ENCODE measurements at places on chromosomes 7 and 10.

GRCh38 chr7:82594665-82595064 lies 151.1 kb upstream of the CACNA2D1 start:
- H3K27ac ChIP-seq = no peak overlapping the region
- DNase-seq = no peak
- H3K4me1 ChIP-seq = no peaks in the 10 kb centered on the region
- H3K27me3 ChIP-seq = no peaks in the 10 kb centered on the region
- no peaks in the 10 kb centered on the region for H3K36me3 ChIP-seq

DNA sequence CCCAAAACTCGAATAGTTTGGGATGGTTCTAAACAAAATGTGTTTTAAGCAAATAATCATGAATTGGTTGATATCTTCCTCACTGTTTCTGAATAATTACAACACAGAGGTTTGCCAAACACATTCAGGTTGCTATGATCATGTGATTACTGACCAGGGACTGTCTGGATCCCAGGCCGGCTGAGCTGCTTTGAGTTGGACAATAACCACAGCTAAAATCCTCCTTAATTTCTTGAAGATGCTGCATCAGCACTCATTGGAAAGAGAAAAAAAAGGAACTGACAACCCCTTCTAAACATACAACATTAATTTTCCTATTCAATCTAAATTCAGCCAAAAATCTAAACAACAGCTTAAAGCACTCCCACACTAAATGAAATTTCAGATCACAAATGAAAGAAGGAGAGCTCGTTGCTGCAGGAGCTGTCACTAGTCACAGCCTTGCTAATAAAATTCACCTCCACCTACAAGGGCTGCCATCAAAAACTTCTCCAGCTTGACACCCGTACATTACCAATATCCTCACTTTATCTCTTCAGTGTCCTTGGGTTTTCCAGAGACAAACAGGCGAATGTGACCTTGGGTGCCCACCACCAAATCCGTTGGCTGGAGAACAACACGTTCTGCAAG lies 560.2 kb downstream of the KCNMA1 start:
- DNase-seq = no peak
- H3K36me3 ChIP-seq = no peaks in the 10 kb centered on the region
- H3K27ac ChIP-seq = no peak overlapping the region
- H3K4me1 ChIP-seq = no peaks in the 10 kb centered on the region
- no peaks in the 10 kb centered on the region for H3K27me3 ChIP-seq

GRCh38 chr10:72810976-72811375 lies 82.6 kb upstream of the OIT3 start:
- no peaks in the 10 kb centered on the region for H3K4me1 ChIP-seq
- DNase-seq = no peak
- H3K4me3 ChIP-seq = no peak overlapping the region
- no peak overlapping the region for H3K27ac ChIP-seq
- H3K36me3 ChIP-seq = no peaks in the 10 kb centered on the region
- no peaks in the 10 kb centered on the region for H3K27me3 ChIP-seq

GRCh38 chr10:133455196-133455595 lies 1.5 kb downstream of the SCART1 start:
- H3K27me3 ChIP-seq = no peaks in the 10 kb centered on the region
- H3K27ac ChIP-seq = no peak overlapping the region
- no peak overlapping the region for H3K4me3 ChIP-seq

- H3K36me3 ChIP-seq = no peaks in the 10 kb centered on the region
- no peaks in the 10 kb centered on the region for H3K4me1 ChIP-seq
- H3K4me3 ChIP-seq = no peak overlapping the region
- no peak overlapping the region for H3K27ac ChIP-seq
Measured at GRCh38 chr10:7592627-7593026, 74.1 kb downstream of the ITIH5 start.

DNA sequence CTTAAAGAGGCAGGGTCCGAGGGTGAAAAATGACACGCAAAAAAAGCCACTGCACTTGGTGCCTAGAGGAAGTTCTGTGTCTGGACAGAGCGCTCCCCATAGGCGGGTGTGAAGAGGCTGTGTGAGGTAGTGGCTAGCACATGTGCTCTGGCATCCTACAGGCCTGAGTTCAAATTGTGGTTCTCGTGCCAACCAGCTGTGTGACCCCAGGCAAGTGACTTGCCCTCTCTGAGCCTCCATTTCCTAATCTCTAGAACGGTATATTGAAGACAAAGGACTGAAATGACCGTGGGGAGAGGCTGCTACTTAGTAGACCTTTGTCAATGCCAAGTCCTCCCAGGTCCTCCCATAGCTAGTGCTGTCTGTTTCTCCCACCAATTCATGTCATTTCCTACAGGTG lies 79.1 kb upstream of the MYL10 start:
- DNase-seq = no peak
- H3K27me3 ChIP-seq = no peaks in the 10 kb centered on the region
- no peak overlapping the region for H3K4me3 ChIP-seq
- H3K27ac ChIP-seq = no peak overlapping the region

DNA sequence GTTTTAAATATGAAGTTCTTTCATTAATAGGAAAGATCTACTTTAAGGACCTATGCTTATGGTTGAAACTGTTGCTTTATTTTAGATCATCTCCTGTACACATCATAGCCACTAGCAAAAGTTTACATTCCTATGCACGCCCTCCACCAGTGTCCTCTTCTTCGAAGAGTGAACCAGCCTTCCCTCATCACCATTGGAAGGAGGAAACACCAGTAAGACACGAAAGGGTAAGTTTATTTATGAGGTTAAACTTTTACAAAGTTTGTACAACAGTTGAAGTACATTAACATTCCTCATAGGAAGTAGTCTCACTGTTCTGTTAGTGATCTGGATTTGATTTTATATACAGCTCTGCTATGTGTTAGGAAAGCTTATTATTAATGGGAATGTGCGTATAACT lies 16.9 kb downstream of the HBP1 start:
- no peaks in the 10 kb centered on the region for H3K27me3 ChIP-seq
- no peak overlapping the region for H3K4me3 ChIP-seq
- H3K4me1 ChIP-seq = no peaks in the 10 kb centered on the region
- H3K36me3 ChIP-seq = peaks cover 89% of the 10 kb centered on the region
- no peak overlapping the region for H3K27ac ChIP-seq

DNA sequence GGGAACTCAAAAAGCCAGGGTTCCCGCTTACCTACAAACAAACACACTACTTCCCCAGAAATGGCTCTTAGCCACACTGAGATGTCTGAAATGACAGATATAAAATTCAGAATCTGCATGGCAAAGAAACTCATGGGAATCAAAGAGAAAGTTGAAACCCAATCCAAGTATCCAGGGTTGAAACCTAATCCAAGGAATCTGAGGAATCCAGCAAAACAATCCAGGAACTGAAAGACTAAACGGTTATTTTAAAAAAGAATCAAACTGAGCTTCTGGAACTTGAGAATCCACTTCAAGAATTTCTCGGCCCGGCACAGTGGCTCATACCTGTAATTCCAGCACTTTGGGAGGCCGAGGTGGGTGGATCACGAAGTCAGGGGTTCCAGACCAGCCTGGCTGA lies 568.8 kb downstream of the POM121L12 start:
- no peaks in the 10 kb centered on the region for H3K27me3 ChIP-seq
- H3K27ac ChIP-seq = no peak overlapping the region
- no peaks in the 10 kb centered on the region for H3K36me3 ChIP-seq
- DNase-seq = no peak

- H3K4me1 ChIP-seq = no peaks in the 10 kb centered on the region
- no peak for DNase-seq
Measured at GRCh38 chr7:132501956-132502355, 74.3 kb downstream of the PLXNA4 start.

GRCh38 chr10:102413053-102413705 lies 5.4 kb downstream of the PSD start:
- H3K4me3 ChIP-seq = no peak overlapping the region
- no peak overlapping the region for H3K27ac ChIP-seq
- peaks cover 26% of the 10 kb centered on the region for H3K4me1 ChIP-seq
- DNase-seq = no peak
- H3K27me3 ChIP-seq = peaks cover 21% of the 10 kb centered on the region

DNA sequence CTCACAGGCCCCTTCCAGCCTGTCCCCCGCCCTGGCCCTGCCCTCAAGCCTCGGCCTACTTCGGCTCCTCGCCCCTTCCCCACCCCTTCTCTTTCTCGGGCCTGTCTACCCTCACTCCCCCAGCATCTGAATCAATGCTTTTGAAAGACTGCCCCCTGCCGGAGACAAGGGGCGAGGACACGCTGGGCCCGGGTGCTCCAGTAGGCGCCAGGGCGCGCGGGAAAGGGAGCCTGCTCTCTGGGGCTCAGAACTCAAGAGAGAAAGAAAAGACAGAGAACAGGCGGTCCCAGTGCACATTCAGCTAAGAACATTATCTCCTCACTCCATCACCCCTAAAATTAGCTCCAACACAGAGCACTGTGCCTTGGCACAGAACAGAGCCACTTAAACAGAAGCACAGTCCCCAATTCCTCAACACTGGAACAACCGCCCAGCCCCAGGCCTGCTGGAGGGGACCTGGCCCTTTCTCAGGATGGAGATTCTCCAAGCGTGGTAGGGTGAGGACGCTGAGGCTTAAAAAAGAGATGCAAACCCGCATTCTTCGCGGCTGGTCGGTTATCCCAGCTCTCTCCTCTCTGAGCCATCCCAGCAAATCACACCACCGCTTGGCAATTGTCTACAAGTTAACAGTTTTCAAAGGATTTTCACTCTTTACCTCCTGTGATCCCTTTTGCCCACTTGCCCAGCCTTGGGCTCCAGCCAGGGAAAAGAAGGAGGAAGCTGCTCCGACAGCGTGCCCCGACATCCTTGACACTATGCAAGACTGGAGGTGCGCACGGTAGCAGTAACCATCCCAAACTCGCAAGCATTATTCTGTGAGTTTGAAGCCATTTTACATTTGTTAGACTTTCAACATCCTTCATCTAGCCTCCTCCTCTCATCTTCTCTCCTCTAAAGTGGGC lies 2.1 kb downstream of the GIGYF1 start:
- no peak overlapping the region for H3K27ac ChIP-seq
- peak; percentile 70 for DNase-seq
- H3K27me3 ChIP-seq = no peaks in the 10 kb centered on the region
- peaks cover 19% of the 10 kb centered on the region for H3K36me3 ChIP-seq

DNA sequence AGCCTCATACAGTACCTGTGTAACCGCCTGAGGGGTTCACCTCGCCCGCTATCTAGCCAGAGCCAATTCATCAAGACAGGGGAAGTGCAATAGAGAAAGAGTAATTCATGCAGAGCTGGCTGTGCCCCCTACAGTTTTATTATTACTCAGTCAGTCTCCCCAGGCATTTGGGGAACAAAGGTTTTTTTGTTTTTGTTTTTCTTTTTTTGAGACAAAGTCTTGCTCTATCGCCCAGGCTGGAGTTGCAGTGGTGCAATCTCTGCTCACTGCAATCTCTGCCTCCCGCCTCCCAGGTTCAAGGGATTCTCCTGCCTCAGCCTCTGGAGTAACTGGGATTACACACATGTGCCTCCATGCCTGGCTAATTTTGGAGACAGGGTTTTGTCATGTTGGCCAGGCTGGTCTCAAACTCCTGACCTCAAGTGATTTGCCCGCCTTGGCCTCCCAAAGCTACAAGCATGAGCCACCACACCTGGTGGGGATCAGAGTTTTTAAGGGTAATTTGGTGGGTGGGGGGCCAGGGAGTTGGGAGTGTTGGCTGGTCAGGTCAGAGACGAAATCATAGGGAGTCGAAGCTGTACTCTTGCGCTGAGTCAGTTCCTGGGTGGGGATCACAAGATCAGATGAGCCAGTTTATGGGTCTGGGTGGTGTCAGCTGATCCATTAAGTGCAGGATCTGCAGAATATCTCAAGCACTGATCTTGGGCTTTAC lies 116.5 kb downstream of the MARCHF5 start:
- no peak for DNase-seq
- H3K4me1 ChIP-seq = no peaks in the 10 kb centered on the region
- no peak overlapping the region for H3K27ac ChIP-seq
- no peaks in the 10 kb centered on the region for H3K36me3 ChIP-seq
- no peaks in the 10 kb centered on the region for H3K27me3 ChIP-seq

- peaks cover 40% of the 10 kb centered on the region for H3K36me3 ChIP-seq
- peak overlapping the region; percentile 27 for H3K27ac ChIP-seq
- peaks cover 32% of the 10 kb centered on the region for H3K4me1 ChIP-seq
- no peaks in the 10 kb centered on the region for H3K27me3 ChIP-seq
Measured at GRCh38 chr7:130894146-130894908, 160.3 kb upstream of the KLF14 start.

DNA sequence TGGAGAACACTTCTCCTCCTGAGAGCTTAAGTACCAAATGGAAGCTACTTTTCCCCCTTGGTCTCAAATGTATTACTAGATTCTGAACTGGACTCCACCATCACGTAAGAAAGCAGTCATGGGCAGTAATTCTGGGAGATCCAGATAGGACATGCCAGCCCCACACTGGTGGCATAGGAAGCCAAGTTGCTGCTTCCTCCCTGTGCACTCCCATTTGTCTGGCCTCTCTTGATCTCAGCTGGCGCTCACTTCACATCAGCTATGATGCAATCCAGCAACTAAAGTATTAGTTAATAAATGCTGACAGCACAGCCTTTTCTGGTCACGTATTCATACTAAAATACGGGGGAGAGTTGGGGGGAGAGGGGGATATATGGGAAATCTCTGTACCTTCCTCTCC lies 3.4 kb upstream of the IL6 start:
- H3K4me1 ChIP-seq = peaks cover 4% of the 10 kb centered on the region
- DNase-seq = no peak
- no peak overlapping the region for H3K4me3 ChIP-seq
- H3K27ac ChIP-seq = no peak overlapping the region

GRCh38 chr7:89685287-89685686 lies 469.0 kb upstream of the STEAP1 start:
- no peaks in the 10 kb centered on the region for H3K4me1 ChIP-seq
- H3K4me3 ChIP-seq = no peak overlapping the region
- DNase-seq = no peak
- no peaks in the 10 kb centered on the region for H3K27me3 ChIP-seq
- no peak overlapping the region for H3K27ac ChIP-seq
